ENCODE measurements at places on chromosomes 5 and 9. TPM values are rescaled to one million over a fixed set of nuclear protein-coding genes. Genes with fewer than 3 reads are reported as not detected.

SPINK4 gene
- 2.5 TPM for total RNA-seq

ACTBL2 gene
- not detected for total RNA-seq

PCDHGA9 gene
- 7.5 TPM for total RNA-seq

CNTNAP3 gene
- total RNA-seq, result 1.6 TPM

- DNase-seq, result no peak
These were observed 641 bp downstream of the ATP6V1G1 start for GRCh38 chr9:114588210-114588609.

- no peak for DNase-seq
These were observed 246.4 kb downstream of the ACTL7B start for GRCh38 chr9:108609227-108609896.

PLAC8L1 gene
- total RNA-seq, result not detected

ISCA1 gene
- 34.6 TPM for total RNA-seq

CYLC2 gene
- not detected for total RNA-seq

DNA sequence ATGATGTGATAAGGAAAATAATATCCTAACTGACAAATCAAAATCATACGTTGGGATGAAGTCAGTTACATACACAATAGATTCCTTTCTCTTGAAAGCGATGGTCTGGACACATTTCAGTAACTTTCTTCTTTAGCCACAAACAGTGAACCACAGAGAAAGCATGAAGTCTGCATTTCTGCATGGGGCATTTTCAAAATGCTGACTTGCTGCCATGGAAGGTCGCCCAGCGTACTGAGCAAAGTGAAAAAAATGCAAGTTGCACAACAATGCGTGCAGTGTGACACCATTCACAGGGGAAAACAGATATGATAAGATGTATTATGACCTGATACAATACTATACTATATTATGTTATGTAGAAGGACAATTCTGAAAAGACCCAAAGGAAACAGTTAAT is 146.3 kb downstream of the SNX18 start:
- DNase-seq, result no peak

- no peak for DNase-seq
These were observed 28.2 kb downstream of the HAVCR1 start for GRCh38 chr5:157030692-157031091.

TMEM267 gene
- total RNA-seq, result 8.6 TPM

- no peak for DNase-seq
These were observed 1225.2 kb downstream of the PTPRD start for GRCh38 chr9:9387511-9388115.

DNA sequence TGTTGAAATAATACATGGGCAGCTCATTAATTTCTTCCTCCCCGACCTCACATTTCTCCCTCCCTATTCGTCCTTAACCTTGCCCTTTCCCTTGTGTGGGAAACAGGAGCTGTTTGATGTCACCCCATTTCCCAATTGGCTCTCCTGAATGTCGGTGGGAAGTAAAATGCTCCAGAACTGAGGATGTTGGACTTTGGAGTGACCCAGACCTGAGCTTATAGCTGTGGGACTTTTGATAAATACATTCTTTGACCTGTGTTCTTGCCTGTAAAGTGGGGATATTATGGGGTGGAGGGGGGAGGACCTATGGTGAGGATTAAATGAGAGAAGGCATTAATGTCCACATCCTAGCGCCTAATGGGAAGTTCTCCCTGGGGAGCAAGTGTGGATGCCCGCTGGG is 91.3 kb downstream of the ZNF618 start:
- no peak for DNase-seq

DNA sequence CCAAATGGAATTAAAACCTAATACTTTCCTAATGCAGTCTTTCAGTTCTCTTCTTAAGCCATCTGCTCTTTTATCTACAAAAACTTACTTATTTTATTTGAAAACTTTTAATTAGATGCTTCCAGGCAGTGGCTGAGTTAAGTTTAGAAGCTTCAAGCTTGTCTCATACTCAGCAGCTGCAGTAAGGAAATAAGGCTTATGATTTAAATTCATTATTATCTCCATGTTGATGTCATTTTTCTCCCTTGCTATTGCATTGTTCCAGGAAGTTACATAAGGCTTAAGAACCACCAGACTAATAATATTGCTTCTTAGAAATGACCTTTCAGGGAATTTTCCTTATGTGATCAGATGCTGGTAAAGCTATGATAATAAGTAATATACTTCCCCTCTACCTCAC is 119.6 kb downstream of the PPP2R2B start:
- no peak for DNase-seq

GRCh38 chr5:123097871-123098735 is 9.1 kb downstream of the PRDM6 start:
- DNase-seq, result no peak

GRCh38 chr9:125754096-125754495 is 6.9 kb downstream of the PBX3 start:
- no peak for DNase-seq

All from mucosa of gallbladder (tissue), 1 donor.